ENCODE measurements at places on chromosomes 2 and 18. TPM values are rescaled to one million over a fixed set of nuclear protein-coding genes. Genes with fewer than 3 reads are reported as not detected.

The OR6B3 gene
- total RNA-seq, result not detected

The RGPD3 gene
- total RNA-seq, result 0.85 TPM

The MARS2 gene
- 2.3 TPM for total RNA-seq

The CYS1 gene
- 0.58 TPM for total RNA-seq

The IL36A gene
- total RNA-seq, result not detected

The MBOAT2 gene
- 92.6 TPM for total RNA-seq

The ANKRD23 gene
- 0.85 TPM for total RNA-seq

The AMER3 gene
- total RNA-seq, result not detected

The SFT2D3 gene
- 4.4 TPM for total RNA-seq

The FEV gene
- total RNA-seq, result not detected

The DUSP2 gene
- 2.3 TPM for total RNA-seq

The DSG3 gene
- total RNA-seq, result under 0.01 TPM

The RAB6C gene
- total RNA-seq, result under 0.01 TPM

The SULT1C4 gene
- 0.56 TPM for total RNA-seq

The KCNJ3 gene
- total RNA-seq, result not detected

The YES1 gene
- total RNA-seq, result 159 TPM

The CD302 gene
- total RNA-seq, result 5.4 TPM

The CAPN14 gene
- 0.28 TPM for total RNA-seq

The OTOF gene
- 0.19 TPM for total RNA-seq

The KCNG2 gene
- 0.19 TPM for total RNA-seq

The HAAO gene
- total RNA-seq, result 0.38 TPM
